ENCODE measurements at places on chromosomes 3 and 15. TPM values are rescaled to one million over a fixed set of nuclear protein-coding genes. Genes with fewer than 3 reads are reported as not detected.

Gene CPLX3
- polyA plus RNA-seq = 0.27 TPM

Gene CRABP1
- polyA plus RNA-seq = 655 TPM

Gene ABTB1
- 7.1 TPM for polyA plus RNA-seq

Gene BNC1
- 0.53 TPM for polyA plus RNA-seq

Gene TADA3
- 43.4 TPM for polyA plus RNA-seq

Gene C3orf85
- polyA plus RNA-seq = not detected

Gene FANCD2OS
- polyA plus RNA-seq = not detected

Gene CHDH
- 4.9 TPM for polyA plus RNA-seq

Gene SLC7A14
- polyA plus RNA-seq = 0.21 TPM

Gene SACM1L
- 12.6 TPM for polyA plus RNA-seq

Gene CLEC3B
- 0.20 TPM for polyA plus RNA-seq

Gene AADAC
- polyA plus RNA-seq = not detected

Gene NEO1
- 36.1 TPM for polyA plus RNA-seq

Gene FBXL22
- 0.24 TPM for polyA plus RNA-seq

Gene BDH1
- 27.7 TPM for polyA plus RNA-seq

Gene PLA2G4E
- polyA plus RNA-seq = 0.03 TPM

Gene ITIH1
- polyA plus RNA-seq = not detected

Gene FBXW12
- 0.85 TPM for polyA plus RNA-seq

Gene SAMD7
- not detected for polyA plus RNA-seq

Gene NDN
- 40.9 TPM for polyA plus RNA-seq

Gene ACP3
- polyA plus RNA-seq = 0.67 TPM

Gene DRD3
- polyA plus RNA-seq = 1.3 TPM

Gene TMEM266
- polyA plus RNA-seq = 2.6 TPM

Gene CCR4
- polyA plus RNA-seq = 0.08 TPM

Gene FSIP1
- 0.08 TPM for polyA plus RNA-seq

Gene DUOXA1
- polyA plus RNA-seq = 0.18 TPM

Gene STAB1
- polyA plus RNA-seq = 1.3 TPM

Gene PLCH1
- polyA plus RNA-seq = 5.8 TPM

Gene XRN1
- polyA plus RNA-seq = 1.9 TPM

Gene CHST2
- 5.1 TPM for polyA plus RNA-seq

Gene PDCD7
- polyA plus RNA-seq = 11.5 TPM

Gene GOLIM4
- polyA plus RNA-seq = 5.6 TPM

Gene AMT
- 90.1 TPM for polyA plus RNA-seq

Gene CISH
- polyA plus RNA-seq = 3.0 TPM

Gene LRRC15
- 0.17 TPM for polyA plus RNA-seq

Gene PP2D1
- not detected for polyA plus RNA-seq

Gene ACTRT3
- polyA plus RNA-seq = 3.0 TPM

Gene TMEM40
- 0.18 TPM for polyA plus RNA-seq

Gene LHFPL4
- 5.0 TPM for polyA plus RNA-seq

Gene TM4SF4
- polyA plus RNA-seq = not detected

Gene SPINK8
- not detected for polyA plus RNA-seq

Gene ATG3
- polyA plus RNA-seq = 27.3 TPM

Gene GPR27
- 10.7 TPM for polyA plus RNA-seq

Gene NR2E3
- polyA plus RNA-seq = 0.80 TPM

Gene TMEM207
- polyA plus RNA-seq = not detected

Gene CFAP44
- polyA plus RNA-seq = 0.35 TPM

Gene TGM4
- 0.02 TPM for polyA plus RNA-seq

Gene VGLL3
- polyA plus RNA-seq = 21.6 TPM

Gene NRG4
- polyA plus RNA-seq = 0.24 TPM

All from H1 (cell line).